Caudate nucleus (tissue), 63 donors: ENCODE measurements at places on chromosomes 6 and 20.
A peak's percentile ranks its signal among the peaks of the same experiment; 100 is the strongest.

DNA sequence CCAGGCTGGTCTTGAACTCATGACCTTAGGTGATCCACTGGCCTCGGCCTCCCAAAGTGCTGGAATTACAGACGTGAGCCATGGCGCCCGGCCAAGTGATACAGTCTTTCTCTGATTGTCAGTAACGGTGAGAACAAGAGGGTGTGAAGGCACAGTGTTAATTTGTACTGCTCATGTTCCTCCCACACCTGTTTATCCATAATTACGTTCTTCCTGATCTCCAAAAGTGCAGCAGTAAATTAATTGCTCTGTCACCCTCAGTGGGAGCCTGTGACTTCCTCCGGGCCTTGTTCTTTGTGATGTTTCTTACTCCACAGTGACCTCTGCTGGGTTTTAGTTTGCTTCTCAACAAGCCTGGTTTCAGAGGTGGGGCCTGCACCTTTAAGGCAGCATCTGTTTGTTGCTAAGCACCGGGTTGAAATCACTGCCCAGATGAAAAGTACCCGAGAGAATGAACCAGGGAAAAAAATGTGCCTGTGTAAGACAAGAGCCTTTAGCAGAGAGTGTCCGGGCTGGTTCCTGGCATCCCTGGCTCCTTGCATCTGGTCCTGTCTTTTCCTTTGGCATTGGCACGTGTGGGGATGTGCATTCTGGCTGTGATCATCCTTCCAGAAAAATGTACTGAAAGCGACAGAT is 89.1 kb upstream of the CLDN20 start:
- DNase-seq: peak; percentile 53

DNA sequence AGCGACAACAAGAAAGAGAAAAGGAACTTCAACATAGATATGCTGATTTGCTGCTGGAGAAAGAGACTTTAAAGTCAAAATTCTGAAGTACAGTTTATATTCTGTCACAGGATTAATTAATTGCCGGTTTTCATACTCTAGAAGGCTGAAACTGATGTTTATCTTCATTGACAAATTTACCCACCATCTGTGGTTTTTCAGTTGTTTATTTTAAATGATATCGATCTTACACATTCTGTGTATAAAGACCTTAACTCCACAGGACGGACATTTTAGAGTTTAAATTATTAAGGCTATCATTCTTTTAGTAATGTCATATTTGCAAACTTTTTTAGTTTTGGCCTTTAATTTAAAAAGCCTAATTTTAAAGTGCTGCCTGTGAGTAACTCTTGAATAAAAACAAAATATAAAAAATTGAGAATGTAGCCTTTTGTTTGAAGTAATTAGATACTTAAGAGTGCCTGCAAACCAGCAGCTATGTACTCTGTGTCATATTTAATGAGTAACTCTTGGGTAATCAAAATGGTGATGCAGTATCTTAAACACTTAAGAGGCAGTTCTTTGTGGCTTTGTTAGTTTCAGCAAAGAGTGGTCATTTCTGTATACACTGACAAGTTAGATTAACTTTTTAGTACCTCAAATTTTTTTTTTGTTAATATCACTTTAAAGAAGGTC is 59.3 kb downstream of the CDC5L start:
- no peak for DNase-seq

GRCh38 chr6:43951756-43952675 is 175.2 kb downstream of the MRPL14 start:
- no peak for DNase-seq

GRCh38 chr6:161459008-161459615 is 185.3 kb upstream of the AGPAT4 start:
- no peak for DNase-seq

GRCh38 chr6:7899889-7900213 is 10.7 kb downstream of the TXNDC5 start:
- no peak for DNase-seq

DNA sequence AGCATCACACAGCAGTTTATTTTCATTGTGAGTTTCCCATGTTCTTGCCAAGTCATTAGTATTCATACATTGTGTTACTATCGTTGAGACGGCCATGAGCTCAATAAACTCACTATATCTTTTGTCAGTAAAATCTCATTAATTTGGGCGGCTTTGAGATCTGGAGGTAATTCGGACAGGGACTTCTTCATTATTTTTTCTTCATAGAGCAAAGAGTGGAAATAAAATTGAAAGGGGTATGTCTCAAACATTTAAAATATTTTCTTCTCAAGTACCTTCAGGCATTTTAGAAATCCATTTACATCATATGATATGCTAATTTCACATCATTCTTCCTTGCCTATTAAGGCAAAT is 14.6 kb downstream of the NOX3 start:
- DNase-seq: no peak

- no peak for DNase-seq
Observed at GRCh38 chr6:15290962-15291704, 45.3 kb downstream of the JARID2 start.

DNA sequence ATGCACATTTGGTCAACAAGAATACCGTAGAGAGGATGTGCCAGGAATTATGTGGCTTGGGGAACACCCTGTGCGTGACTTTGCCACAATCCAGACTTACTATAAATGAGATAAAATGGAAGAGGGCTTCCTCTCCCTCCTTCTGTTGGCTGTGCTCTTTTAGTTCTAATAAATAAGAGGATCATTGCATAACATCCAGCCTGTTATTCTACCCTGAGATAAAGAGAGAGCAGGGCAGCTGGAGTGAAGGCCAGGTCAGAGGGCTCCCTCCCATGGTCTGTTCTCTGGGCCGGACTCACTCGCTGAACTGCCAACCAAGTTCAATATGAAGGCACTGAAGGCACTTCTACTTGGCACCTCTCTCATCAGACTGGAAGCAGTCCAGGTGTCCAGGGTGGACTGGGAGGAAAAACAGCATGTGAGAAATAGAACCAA is 91.7 kb downstream of the MTFR2 start:
- DNase-seq: no peak

DNA sequence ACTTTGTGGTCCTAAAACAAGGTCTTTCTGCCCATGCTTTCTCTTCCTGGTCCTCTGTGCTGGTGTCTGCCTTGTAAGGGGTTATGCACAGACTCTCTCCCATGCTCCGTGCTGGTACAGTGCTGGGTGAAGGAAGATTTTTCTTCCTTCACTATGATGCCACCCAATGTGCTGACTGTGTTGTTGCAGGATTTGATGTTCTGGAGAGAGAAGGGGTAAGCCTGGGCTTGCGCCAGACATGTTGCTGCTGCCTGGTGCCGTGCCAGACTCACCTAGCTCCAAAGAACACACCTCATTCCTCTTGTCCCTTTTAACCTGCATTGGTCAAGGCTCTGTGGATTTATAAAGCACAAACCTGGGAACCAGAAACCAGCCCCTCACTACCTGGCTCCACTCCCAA is 28.4 kb upstream of the ARMH2 start:
- DNase-seq: no peak

DNA sequence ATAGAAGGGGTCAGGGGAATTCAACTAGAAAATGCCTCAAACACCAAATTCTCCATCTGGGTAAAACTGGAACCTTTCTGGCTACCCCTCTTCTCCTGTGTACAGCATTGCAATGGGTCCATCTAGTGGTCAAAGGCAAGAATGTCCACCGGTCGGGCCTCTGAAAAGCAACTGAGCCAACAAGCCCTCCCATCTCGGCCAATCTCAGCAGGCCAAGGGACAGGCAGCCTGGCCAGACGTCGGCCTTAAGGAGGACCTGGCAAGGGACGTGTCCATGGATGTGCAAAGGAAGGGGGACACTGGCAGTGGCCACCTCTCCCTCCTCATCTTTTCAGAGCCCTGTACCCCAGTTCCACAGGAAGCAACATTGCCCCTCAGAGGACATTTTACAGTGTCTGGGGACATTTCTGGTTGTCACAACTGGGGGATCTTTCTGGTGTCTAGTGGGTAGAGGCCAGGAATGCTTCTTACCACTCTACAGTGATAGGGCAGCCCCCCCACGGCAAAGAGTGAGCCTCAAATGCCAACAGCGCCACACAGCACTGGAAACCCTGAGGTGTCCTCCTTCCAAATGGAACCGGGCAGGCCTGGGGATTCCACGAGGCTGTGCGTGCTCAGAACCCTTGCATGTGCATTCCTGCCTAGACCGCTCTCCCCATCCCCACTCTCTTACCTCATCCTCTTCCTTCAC is 99.8 kb upstream of the FOXA2 start:
- peak; percentile 24 for DNase-seq

GRCh38 chr6:21441386-21441785 is 152.2 kb upstream of the SOX4 start:
- DNase-seq: no peak

DNA sequence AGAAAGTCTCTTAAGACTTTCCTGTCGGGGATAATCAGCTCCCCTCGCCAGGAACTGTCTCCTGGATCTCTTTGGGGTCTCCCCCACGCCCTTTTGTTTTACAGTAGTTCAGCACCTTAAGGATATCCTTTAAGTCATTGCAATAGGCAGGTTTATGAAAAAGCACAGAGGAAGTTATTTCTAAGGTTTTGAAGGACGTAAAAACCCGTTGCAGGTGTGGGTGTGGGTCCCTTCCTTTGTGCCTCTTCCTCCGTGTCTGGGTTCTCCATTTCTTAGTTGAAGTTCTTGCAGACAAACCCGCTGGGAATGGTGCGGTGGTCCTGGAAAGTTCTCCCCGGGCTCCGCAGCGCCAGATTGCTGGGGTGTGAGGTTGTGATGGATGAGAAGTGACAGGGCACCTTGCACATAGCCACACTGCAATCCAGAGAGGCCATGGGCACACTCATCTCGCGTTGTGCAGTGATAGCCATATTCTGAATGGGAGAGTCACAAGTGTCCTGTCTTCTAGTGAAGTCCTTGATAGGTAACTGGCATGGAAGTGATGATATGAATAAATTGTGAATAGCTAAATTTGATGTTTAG is 65.2 kb downstream of the GTF2H5 start:
- DNase-seq: no peak

DNA sequence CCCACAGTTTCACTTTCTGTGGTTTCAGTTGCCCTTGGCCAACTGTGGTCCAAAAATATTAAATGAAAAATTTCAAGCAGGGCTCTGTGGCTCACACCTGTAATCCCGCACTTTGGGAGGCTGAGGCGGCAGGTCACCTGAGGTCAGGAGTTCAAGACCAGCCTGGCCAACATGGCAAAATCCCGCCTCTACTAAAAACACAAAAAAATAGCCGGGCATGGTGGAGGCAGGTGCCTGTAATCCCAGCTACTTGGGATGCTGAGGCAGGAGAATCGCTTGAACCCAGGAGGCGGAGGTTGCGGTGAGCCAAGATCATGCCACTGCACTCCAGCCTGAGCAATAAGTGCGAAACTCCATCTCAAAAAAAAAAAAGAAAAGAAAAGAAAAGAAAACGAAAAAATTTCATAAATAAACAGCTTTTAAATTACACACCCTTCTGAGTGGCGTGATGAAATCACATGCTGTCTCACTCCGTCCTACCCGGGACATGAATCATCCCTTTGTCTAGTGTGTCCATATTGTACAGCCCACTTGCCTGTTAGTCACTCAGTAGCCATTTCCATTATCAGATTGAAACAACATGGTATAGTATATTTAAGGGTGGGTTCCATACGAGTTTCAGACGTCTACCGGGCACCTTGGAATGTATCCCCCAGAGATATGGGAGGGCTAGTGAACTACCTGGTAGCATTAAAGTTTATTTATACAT is 11.7 kb downstream of the PTPRK start:
- DNase-seq: no peak

- DNase-seq: no peak
Observed at GRCh38 chr20:46857061-46857831, 37.4 kb upstream of the EYA2 start.

- DNase-seq: no peak
Observed at GRCh38 chr6:149077208-149077607, 240.3 kb upstream of the TAB2 start.

GRCh38 chr6:47724300-47724699 is 25.9 kb downstream of the ADGRF4 start:
- DNase-seq: no peak

DNA sequence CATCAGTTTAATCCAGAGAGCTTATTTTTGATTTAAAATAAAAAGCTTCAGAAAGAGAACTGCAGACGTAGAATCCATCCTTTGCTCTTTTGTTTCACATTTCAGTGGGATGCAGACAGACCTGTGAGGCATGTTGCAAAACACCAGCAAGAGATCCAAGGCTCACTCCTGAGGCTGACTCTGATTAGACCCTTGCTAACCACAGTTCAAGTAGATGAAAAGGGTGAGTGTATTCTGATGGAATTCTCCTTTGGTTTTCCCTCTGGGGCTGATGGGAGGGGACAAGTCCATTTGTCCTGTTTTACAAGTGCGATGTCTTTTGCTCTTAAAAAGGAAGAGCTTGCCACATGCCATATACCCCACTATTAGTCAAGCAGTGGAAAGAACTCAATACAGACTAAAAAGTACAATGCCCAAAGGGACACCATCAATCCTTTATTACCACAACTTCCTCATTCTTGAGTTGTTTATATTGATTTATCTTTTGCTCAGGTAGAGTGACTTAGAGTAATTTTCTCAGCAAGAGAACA is 772.7 kb downstream of the MAFB start:
- DNase-seq: no peak

- no peak for DNase-seq
Observed at GRCh38 chr6:70168681-70169377, 134.1 kb downstream of the COL9A1 start.

DNA sequence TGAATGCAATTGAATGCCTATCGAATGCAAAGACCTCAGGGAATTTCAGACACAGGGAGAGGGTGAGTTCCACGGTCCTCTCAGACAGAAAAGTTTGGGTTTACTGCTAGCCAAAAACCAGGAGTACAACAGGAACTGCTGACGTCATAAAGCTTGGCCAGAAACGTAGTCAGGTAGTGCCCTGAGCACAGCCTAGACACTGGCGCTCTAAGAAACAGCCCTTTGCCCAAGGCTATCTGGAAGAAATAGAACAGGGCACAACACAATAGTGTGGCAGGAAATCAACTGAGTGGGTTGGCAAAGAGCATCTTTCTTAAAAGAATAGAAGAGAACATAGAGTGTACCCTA is 58.0 kb downstream of the GFOD1 start:
- DNase-seq: no peak

- no peak for DNase-seq
Observed at GRCh38 chr6:7802662-7803061, 76.8 kb downstream of the BMP6 start.
